A549 treated with DMSO at 1 μM for 4 hours (cell line): ENCODE measurements at places on chromosomes 1 and 21. TPM values are rescaled to one million over a fixed set of nuclear protein-coding genes. Genes with fewer than 3 reads are reported as not detected.

BTBD19 gene
- total RNA-seq: 2.4 to 3.9 TPM (median 3.1 TPM) in 5 replicates

EPHX1 gene
- total RNA-seq: 210 to 252 TPM (median 236 TPM) in 5 replicates

GPR37L1 gene
- total RNA-seq: 0.13 to 0.22 TPM (median 0.15 TPM) in 5 replicates

RNU1-4 gene
- total RNA-seq: 7.3 TPM in 1 of 5 replicates, not detected in the others

DYRK1A gene
- total RNA-seq: 12.2 to 15.3 TPM (median 13.8 TPM) in 5 replicates

TMCO1 gene
- 163 to 185 TPM (median 170 TPM) in 5 replicates for total RNA-seq

RNF186 gene
- not detected in 5 replicates for total RNA-seq

IL19 gene
- not detected in 5 replicates for total RNA-seq

DEPDC1 gene
- 13.1 to 19.7 TPM (median 17.3 TPM) in 5 replicates for total RNA-seq

SPRR2G gene
- total RNA-seq: not detected in 5 replicates

UBXN11 gene
- total RNA-seq: 12.5 to 18.4 TPM (median 15.7 TPM) in 5 replicates

MRAP gene
- total RNA-seq: not detected in 5 replicates

KRTAP26-1 gene
- total RNA-seq: not detected in 5 replicates

NMNAT2 gene
- 0.51 to 0.85 TPM (median 0.60 TPM) in 5 replicates for total RNA-seq
